IMR-90 (cell line): ENCODE measurements at places on chromosomes 4 and X. TPM values are rescaled to one million over a fixed set of nuclear protein-coding genes. Genes with fewer than 3 reads are reported as not detected.

The TKTL2 gene
- not detected in 2 replicates for total RNA-seq

The WWC2 gene
- 27.4 and 28.1 TPM in 2 replicates for total RNA-seq

- no peaks in the 10 kb centered on the region for H3K27me3 ChIP-seq
- no peak overlapping the region for H3K4me3 ChIP-seq
- peaks cover 26% of the 10 kb centered on the region for H3K4me1 ChIP-seq
- H3K27ac ChIP-seq = no peak overlapping the region
- H3K36me3 ChIP-seq = no peaks in the 10 kb centered on the region
These were observed 103.3 kb upstream of the FAT1 start for GRCh38 chr4:186826846-186827533.

GRCh38 chr4:143597276-143597675 lies 83.8 kb downstream of the SMARCA5 start:
- H3K4me1 ChIP-seq = no peaks in the 10 kb centered on the region
- no peak for DNase-seq
- H3K27ac ChIP-seq = no peak overlapping the region
- no peaks in the 10 kb centered on the region for H3K27me3 ChIP-seq
